ENCODE measurements at places on chromosomes 7 and 10.

DNA sequence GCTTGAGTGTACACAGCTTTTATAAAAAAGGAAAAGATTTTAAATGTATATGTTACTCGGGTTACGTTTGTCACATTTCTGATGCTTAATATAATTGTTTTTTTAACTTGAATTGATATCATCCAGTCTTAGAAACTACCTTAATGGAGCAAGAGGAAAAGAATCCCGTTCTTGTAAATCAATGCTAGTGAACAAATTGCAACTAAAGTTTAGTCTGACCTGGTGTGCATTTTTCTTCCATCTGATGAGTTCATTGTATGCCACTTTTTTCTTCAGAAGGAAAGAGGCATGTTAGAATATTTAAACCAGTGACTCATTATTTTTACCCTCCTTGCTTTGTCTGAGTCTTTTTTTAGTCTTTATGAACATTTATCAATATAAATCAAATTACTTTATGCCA, 34.7 kb downstream of the NET1 start:
- no peak for DNase-seq

DNA sequence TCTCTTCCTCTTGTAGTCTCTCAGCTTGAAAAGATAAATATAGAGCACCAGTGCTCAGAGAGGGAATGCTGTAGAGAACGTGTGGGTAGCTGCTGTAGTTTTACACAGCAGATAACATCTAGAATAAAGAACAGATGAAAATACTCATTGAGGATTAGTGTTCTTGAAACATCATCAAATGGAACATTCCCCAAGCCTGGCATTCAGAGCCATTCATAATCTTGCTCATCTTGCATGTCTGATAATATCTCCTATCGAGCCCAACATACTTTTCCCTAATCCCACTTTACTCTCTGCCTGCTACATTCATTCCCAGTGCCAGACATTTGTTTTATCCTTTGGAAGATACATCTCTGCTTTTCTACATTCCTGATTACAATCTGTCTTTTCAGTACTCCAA, 35.2 kb downstream of the MCU start:
- DNase-seq, result no peak

- DNase-seq, result no peak
Observed at GRCh38 chr10:4527281-4527970, 298.6 kb upstream of the AKR1E2 start.

DNA sequence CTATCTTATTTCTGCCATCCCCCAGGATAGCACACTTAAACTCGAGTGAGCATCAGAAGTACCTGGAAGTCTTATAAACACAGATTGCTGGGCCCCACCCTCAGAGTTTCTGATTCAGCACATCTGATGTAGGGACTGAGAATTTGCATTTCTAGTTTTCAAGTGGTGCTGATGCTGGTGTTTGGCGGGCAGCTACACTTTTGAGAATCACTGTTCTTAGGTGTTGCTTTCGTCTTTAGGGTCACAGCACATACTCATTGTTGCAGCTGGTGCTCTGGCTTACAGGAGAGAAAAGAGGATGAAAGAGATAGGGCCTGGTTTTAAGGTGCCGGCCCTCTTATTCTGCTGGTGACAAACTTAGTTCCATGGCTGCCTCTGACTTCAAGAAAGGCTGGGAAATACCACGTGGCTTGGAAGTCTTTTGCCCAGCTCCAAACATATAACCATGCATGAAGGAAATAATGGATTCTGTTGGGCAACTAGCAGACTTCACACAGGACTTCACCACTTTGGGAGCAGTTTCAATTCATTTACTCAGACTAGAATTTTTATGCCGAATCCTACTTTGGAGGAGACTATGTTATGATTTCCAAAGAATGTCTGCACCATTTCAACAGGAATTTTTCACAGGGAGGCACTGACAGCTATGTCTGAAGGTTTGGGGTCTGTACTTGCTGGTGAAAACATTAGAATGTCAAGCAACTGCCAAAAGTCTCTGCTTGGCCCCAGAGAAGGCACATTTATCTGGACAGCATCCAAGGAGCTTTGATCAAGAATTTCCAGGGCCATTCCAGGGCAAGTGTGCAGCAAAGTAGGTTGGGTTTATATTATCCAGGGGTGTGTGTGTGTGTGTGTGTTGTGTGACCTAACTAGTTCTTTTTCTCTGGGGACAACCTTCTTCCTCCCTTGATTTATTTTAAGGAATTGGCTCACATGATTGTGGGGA, 6.9 kb upstream of the MINDY4 start:
- no peak for DNase-seq

DNA sequence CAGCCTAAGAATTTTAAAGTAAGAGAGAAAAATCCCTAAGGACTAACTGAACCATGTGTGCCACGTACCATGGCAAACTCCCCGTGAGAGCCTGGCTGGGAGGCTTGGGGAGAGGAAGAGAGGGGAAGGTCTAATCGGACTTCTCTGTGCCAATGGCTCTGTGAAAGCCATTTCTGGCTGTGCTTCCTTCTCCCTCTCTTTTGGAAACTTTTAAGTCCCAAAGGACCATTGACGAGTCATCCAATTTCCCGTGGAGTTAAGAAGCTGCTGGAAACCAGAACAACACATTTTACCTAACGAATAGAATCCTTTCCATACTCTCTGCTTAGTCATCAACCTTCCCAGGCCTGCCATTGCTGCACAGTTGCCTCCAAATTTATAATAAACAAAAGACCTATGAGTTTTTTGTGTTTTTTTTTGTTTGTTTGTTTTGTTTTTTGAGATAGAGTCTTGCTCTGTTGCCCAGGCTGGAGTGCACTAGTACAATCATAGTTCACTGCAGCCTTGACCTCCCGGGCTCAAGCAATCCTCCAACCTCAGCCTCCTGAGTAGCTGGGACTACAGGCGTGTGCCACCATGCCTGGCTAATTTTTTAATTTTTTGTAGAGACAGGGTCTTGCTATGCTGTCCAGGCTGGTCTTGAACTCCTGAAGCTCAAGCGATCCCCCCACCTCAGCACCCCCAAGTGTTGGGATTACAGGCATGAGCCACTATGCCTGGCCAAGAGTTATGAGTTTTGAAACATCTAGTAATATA, 13.2 kb downstream of the LAMB1 start:
- DNase-seq, result no peak

- DNase-seq, result no peak
Observed at GRCh38 chr7:90835861-90836260, 239.7 kb downstream of the CDK14 start.

DNA sequence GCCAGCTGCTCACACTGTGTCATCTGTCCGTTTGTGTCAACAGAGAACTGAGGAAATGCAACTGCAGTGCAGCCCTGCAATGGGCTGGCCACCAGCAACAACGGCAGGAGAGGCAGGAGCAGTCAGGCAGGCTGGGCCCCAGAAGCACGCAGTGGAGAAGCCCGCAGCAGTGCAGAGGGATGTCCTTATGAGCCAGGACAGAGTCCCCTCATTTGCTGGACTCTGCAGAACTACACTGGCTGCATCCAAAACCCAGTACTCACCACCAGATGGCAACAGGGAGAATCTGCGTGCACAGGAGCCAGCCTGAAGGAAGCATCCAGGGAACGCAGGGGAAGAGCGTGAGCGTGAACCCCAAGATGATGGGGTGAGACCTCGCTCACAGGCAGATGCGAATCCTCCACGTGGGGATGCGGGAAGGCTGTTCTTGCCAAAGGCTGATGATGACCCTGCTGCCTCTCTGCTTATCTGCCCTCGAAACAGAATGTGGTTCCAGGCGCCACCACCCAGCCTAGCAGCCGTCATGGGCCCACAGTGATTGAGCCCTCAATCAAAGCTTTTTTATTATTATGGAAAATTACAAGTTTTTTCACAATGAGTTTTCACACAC, 232.1 kb downstream of the PTPRN2 start:
- DNase-seq, result no peak

DNA sequence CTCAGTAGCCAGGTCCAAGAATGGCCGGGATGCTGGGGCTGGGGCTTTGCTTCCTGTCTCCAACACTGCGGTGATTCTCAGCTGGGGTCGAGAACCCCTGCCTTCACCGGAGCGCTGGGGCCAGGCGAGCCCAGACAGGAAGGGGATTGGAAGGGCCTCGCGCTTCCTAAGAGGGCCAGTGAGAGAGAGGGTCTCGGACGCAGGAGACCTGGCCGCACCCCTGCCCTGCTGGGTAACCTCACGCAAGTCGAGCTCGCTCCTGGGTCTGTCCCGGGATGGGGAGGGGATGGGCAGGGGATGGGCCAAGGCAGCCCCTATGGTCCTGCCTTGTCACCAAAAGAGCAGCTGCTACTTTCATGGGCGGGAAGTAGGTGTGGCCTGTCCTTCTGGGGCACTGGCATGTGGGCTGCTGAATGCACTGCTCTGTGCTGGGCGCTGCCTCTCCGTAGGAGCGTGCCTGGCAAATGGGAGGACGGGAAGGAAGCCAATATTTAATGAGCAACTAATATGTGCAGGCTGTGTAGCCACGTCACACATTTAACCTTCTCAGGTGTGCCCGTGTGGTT, 20.0 kb downstream of the KCNK18 start:
- DNase-seq, result peak; percentile 45

GRCh38 chr10:73877533-73878160, 3.3 kb upstream of the CAMK2G start:
- no peak for DNase-seq

DNA sequence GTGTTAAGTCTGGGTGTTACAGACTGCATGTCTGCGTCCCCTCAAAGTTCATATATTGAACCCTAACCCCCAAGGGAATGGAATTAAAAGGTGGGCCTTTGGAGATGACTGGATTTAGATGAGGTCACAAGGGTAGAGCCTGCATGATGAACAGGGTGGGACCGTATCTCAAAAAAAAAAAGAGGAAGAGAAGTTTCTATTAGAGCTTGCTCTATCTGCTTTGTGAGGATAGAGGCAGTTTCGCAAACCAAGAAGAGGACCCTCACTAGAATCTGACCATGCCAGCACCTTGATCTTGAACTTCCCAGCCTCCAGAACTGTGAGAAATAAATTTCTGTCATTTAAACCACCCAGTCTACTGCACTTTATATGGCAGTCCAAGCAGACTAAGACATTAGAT, 1.4 kb downstream of the KIN start:
- DNase-seq, result no peak

- no peak for DNase-seq
Observed at GRCh38 chr10:28151636-28152035, 151.2 kb downstream of the MPP7 start.

DNA sequence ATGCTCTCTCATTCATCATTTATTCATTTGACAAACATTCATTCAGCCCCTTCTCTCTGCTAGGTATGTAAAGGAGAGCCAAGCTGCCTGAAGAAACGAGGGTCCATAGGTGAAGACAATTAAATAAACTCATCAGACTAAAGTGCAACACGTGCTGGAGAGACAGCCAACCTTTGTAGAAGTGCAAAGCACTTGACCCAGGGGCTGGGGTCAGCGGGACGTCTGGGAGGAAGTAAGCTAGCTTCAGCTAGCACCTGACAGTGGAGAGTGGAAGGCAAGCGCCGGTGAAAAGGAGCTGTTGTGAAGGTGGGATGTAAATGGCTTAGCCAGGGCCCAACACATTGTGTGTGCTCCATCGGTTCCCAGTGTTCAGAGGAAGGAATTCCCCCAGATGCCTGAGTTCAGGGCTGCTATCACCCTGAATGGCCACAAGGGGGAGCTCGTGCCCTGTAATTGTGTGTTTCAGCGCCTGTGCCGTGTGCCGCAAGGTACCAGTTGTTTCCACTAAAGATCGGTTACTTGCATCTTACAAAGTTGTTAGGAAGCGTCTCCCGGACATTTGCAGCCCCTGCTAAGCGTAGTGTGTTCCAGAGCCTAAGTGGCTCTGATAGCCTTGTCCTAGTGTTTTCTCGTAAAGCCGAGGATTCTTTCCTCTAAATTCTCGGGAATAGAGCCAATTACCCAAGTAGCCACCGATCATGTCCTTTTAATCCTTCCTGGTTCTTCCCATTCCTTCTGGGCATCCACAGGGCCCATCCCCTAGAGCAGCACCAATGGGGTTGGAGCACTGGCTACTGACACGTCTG, 30.6 kb downstream of the TLX1 start:
- DNase-seq, result peak; percentile 78

DNA sequence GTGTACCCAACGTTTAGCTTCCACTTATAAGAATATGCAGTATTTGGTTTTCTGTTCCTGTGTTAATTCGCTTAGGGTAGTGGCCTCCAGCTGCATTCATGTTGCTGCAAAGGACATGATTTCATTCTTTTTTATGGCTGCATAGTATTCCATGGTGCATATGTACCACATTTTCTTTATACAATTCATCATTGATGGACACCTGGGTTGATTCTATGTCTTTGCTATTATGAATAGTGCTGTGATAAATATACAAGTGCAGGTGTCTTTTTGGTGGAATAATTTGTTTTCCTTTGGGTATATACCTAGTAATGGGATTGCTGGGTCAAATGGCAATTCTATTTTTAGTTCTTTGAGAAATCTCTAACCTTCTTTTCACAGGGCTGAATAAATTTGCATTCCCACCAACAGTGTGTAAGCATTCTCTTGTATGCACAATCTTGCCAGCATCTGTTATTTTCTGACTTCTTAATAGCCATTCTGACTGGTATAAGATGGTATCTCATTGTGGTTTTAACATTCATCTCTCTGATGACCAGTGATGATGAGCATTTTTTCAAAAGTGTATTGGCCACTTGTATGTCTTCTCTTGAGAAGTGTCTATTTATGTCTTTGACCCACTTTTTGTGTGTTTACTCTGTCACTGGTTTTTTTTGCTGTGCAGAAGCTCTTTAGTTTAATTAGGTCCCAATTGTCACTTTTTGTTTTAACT, 72.5 kb upstream of the CC2D2B start:
- no peak for DNase-seq

DNA sequence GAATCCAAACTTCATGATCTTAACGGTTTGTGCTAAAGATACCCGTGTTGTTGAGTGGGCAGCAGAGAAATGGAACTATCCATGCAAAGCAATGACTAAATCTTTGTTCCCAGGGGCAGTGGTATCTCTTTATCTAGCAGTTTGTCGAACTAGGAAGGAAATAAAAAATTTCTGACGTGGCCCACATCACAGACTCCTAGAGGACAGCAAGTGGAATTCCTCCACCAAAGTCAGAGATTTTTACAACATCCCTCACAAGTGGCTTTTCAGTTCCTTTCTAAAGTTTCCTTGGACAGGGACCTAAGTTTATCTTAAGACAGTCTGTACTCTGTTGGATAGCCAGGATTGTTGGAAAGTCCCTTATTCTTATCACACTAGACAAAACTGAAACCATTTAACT, 136.0 kb downstream of the RAPGEF5 start:
- DNase-seq, result no peak

DNA sequence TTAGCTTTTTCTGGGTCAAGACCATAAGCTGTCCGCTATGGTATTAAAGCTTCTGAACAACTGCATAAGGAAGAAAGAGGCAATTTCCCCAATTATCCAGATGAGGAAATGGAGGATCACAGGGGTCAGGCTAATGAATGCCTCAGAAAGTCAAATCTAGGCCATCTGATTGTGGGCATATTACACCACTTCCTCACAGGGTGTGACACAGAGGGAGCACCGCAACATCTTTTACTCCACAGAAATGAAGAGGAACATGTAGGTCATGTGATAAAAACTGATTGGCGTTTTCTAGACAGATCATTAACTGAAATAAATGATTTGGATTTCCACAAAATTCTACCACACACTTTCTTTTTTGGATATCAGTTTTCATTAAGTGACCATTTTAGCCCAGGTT, 384.4 kb downstream of the PARD3 start:
- DNase-seq, result no peak

GRCh38 chr10:104139221-104139620, 17.2 kb downstream of the SFR1 start:
- DNase-seq, result no peak

All from activated naive CD4-positive, alpha-beta T cell treated with anti-CD3 and anti-CD28 coated beads, Interleukin-2, amount 10 ng/mL, durations not matched to agents 7 days and 5 days (primary cell).